ENCODE measurements at places on chromosomes 3 and 15.

DNA sequence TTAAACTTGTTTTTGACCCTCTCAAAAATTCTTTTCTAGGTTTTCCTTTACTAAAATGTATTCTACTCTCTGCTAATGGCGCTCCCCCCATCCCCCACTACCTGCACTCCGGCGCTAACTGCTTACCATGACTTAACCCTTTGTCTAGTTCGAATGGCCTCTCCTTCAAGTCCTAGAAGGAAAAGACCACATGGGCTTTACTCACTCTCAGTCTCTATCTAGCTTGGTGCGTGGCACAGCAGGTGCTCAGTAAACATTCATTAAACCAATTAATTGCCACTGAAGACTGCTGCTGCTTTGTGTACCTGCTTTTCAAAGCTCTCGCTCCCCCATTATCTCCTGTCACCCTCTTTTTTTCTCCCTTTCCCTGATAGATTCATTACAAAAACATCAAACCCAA, 457.7 kb upstream of the THRB start:
- no peak for DNase-seq

GRCh38 chr15:28107904-28108275, 8.8 kb upstream of the OCA2 start:
- DNase-seq: no peak

DNA sequence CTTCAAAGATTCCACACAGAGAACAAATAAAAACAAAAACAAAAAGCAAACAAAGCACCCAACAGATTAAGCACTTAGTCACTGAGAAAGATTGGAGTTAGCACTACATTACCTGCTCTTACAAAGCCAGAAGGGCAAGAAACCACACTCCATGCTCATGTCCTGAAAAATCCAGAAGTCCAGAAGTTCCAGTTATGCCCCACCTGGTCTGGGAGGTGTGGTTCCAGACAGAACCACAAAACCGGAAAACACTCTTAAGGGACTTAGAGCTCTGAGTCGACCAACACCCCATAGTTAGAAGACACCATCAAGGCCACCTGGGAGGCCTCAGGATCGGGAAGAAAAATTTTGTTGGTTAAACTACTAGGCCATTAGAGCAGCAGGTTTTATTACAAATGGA, 88.9 kb downstream of the TNIK start:
- no peak for DNase-seq

DNA sequence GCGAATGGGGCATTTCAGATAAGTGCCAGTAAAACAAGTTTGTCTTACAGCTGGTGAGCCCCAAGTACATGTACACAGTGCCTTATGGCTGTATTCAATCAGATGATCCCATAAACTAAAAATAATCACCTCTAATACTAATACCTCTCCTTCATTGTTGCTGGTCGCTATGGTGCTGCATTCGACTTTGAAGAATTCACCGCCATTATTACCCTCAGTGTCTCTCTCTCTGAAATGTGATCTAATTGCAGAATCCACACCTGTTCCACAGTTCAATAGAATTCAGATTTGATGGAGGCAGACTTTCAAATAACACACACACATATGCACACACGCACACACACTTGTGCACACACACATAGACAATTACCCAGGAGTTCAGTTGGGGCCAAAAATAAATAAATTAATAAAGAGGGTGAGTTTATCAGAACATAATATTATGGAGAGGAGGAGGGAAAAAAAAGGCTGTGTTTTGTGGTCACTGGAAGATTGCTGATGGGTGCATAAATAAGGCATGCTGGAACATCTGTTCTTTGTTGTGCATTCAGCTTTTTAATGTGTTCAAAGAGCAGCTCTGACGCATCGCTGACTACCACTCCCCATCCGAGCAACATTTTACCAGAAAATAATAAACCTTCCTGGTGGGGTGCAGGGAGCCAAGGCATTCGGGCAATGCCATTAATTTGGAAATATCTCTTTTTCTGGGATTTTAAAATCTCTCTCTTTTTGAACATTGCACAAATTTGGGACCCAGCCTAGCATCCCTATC, 235.7 kb downstream of the SATB1 start:
- DNase-seq: no peak

DNA sequence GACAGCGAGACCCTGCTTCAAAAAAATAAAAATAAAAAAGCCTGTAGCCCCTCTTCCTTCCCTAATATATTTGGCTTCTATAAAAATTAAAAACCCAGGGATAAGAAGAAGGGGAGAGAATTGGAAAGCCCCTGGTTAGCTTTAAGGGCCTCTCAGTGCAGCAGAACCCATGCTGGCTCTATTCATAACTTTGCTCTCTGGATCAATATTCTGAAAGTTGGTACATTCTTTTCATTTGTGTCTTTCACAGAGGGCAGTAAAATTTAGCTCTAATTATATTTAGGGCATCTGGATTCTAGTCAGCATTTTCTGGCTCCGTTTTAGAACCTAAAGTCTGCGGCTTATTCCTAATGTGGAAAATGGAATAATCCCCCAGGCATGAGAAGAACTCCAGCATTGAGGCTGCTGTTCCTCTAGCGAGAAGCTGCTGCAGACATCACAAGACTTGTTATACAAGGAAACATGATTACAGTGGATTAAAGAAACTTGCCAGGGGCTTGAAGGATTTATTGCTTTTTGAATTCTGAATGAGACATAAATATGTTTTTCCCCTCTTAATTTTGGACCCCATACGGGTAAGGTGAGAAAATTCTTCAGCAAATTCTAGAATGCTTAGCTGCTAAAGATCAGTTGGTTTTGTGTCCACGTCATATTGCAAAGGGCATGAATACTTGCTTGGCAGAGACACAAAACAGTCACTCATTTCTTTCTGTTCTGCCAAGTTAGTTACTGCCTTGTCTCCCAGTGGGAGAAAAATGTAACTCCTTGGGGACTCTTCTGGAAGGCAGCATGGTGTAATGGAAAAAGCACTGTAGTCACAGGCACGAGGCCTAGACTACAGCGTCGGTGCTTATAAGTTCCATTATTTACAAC, 177.7 kb downstream of the VGLL4 start:
- DNase-seq: no peak

DNA sequence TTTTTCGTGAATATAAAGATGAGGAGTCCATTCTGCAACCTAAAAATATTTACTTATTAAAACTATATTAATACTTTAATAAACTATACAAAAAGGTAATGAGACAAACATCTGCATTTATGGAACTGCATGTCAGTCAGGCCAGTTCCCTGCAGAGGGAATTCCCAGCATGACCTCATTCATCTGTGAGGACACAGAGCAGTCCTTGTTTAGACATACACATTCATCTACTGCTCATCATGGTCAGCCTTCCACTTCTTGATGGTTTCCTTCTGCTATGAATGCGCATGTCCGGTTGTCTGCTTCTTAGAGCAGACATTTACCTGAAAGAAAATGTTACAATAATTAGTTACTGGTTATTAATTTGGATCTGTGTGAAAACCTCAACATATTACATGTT, 3.3 kb upstream of the ACTR8 start:
- DNase-seq: no peak

DNA sequence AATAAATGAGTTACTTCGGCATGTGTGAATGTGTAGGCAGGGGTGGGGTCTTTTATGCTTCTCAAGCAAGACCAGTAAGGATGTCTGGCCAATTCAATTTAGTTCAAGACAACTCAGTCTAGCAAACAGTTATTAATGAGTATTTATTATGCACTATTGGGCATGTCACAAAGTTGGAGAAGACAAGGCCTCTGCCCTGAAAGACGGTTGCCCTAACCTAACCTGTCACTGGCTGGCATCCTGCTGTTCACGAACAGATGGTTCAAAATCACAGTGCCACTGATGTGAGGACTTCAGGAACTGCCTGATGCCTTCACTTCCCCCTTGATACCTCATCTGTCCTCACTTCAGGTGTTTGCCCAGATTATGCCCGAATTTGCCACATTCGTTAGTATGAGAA, 217.8 kb downstream of the SOX2 start:
- DNase-seq: no peak

DNA sequence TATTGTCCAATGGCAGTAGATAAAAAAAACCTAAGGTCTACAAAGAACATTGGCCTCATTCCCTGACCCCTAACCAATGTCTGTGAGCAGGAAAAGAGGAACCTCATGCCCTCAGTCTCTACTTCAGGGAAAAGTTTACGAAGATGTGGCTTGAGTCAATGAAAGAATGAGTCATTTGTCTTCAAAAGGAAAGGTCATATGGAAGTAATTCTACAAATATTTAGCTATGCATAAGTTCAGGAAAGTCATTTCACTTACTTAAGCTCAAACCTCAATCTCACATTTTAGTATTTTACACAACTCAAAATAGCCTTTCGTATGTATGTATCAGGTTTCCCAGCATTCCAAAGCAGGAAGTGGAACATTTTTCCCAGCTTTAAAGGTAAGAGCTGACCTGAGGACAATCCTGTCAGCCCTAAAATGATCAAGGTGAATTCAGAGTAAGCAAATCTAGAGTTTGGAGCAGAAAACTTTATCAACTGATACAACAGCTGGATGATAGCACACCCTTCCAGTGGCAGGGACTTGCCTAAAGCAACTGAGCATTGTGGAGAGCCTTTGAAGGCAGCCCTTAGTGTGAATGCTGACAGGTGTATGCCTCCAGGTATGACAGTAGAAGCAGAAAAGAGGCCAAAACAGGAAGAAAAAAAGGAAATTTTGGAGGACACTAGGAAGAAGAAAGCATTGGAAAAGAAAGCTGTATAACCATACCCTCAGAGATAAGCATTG, 53.9 kb upstream of the ACKR4 start:
- DNase-seq: no peak
